ENCODE measurements at places on chromosomes 7 and 10. TPM values are rescaled to one million over a fixed set of nuclear protein-coding genes. Genes with fewer than 3 reads are reported as not detected.
A peak's percentile ranks its signal among the peaks of the same experiment; 100 is the strongest.

- DNase-seq = no peak
- H3K4me1 ChIP-seq = no peaks in the 10 kb centered on the region
Measured at GRCh38 chr7:30091491-30091912, 43.3 kb upstream of the MTURN start.

DNA sequence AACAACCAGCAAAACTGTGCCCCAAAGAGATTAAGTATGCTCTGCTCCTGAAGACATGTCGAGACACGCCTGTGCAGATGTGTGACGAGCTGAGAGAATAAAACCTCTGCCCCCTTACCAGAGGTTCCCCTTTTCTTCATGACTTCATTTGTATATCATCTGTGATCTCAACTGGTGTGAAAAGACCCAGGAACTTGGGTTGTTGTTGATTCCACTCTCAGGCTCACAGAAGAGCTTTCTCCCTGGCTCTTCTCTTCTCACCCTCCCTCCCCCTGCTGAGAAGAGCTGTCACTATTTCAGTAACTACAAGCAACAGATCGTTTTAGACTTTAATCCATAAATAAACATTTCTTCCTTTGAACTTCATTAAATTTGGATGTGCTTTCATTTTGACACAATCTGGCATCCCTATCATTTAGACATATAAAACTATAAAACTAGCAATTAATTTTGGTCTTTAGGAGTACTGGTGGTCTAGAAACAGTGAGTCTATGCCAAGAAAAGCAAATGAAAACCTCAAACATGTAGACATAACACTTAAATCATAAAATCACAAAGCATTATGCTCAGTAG, 179.3 kb upstream of the FZD8 start:
- no peak overlapping the region for H3K27ac ChIP-seq
- H3K36me3 ChIP-seq = no peaks in the 10 kb centered on the region

The ATG9B gene
- 0.98 TPM for total RNA-seq

- no peak overlapping the region for H3K27ac ChIP-seq
- no peaks in the 10 kb centered on the region for H3K4me1 ChIP-seq
- no peak overlapping the region for H3K4me3 ChIP-seq
- no peaks in the 10 kb centered on the region for H3K27me3 ChIP-seq
Measured at GRCh38 chr7:15430911-15431310, 130.9 kb downstream of the AGMO start.

- no peak overlapping the region for H3K27ac ChIP-seq
- no peaks in the 10 kb centered on the region for H3K36me3 ChIP-seq
- H3K27me3 ChIP-seq = no peaks in the 10 kb centered on the region
- DNase-seq = no peak
- H3K4me1 ChIP-seq = peaks cover 6% of the 10 kb centered on the region
- H3K4me3 ChIP-seq = no peak overlapping the region
Measured at GRCh38 chr10:104291439-104291951, 22.5 kb downstream of the GSTO2 start.

The WASL gene
- total RNA-seq = 29.6 TPM

GRCh38 chr10:70367195-70367796, 15.1 kb downstream of the LRRC20 start:
- 0 out of 2 replicates have a peak overlapping the region, but pooled peaks have one; percentile 1 for H3K27ac ChIP-seq
- H3K4me1 ChIP-seq = peaks cover 19% of the 10 kb centered on the region
- H3K27me3 ChIP-seq = no peaks in the 10 kb centered on the region
- no peak for DNase-seq

The CCNY gene
- 51.9 TPM for total RNA-seq

DNA sequence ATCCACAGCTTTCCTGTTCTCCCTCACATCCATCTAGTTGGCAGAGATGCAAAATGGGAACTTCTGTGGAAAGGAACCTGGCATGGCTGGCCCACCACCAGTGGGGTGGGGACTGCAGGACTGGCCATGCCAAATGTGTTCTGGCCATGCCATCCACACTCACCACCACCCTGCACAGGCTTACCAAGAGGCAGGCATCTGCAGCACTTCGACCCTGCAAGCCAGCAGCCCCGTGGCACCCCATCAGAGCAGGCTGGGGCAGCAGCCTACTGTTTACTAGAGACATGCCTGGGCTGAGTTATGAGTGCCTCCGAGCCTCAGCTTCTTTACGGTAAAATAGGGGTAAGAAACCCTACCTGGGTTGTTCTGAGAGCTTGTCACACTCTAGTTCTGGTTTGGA, 313.1 kb downstream of the PLXNA4 start:
- H3K36me3 ChIP-seq = no peaks in the 10 kb centered on the region
- no peak overlapping the region for H3K4me3 ChIP-seq
- no peak overlapping the region for H3K27ac ChIP-seq
- H3K4me1 ChIP-seq = no peaks in the 10 kb centered on the region
- H3K27me3 ChIP-seq = peaks cover 3% of the 10 kb centered on the region

DNA sequence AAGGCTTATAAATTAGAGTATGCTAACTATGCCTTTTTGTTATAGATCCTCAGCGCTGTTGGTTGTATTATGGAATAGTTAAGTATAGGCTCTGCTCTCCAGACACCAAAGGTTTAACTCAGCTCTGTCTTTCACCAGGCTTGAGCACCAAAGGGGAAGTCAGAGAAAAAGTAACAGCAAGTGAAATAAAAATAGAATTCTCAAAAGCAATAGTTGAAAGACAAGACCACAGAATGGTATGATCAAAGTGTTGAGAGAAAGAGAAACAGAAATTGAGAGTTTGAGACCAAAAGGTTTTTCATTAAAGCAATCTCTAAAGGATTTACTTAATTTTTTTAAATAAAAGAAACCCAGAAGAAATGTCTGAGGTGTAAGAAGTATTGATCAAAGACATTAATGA, 529.8 kb upstream of the C7orf33 start:
- H3K36me3 ChIP-seq = no peaks in the 10 kb centered on the region
- H3K4me3 ChIP-seq = no peak overlapping the region
- no peak overlapping the region for H3K27ac ChIP-seq
- no peaks in the 10 kb centered on the region for H3K27me3 ChIP-seq
- DNase-seq = no peak
- H3K4me1 ChIP-seq = no peaks in the 10 kb centered on the region

The NUP42 gene
- total RNA-seq = 30.3 TPM

DNA sequence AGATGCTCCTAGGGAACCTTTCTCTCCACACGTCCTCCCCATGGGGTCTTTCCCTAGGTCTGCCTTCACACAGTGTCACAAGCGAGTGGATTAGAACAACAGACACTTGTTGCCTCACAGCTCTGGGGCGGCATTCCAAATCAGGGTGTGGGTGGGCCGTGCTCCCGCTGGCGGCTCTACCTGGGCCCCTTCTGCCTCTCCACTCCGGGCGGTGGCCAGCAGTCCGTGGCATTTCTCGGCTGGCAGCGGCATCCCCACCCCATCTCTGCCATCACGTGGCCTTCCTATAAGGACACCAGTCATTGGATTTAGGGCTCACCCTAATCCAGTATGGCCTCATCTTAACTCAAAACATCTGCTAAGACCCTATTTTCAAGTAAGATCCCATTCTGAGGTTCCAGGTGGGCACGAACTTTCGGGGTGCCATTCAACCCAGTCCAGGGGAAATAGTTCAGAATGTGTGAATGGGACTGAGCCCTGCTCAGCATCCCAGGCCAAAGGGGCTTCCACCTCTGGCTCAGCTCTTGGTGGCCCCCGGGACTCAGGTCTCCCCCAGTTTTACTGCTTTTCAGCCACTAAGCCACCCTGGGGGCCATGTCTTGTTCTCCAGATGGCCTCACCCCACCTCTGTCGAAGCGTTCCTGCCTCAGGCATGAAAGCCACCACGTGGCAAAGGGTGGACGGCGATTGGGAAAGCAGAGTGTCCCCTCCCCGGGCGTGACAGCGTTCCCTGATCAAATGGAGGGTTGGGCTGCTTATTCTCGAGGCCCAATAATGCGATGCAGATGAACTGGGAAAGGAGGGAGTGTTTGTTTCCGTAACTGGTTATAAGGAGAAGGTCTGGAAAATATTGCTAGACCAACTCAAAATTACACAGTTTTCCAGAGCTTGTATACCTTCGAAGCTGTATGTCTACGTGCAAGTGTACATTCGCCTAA, 350.0 kb downstream of the GLRX3 start:
- H3K36me3 ChIP-seq = no peaks in the 10 kb centered on the region
- no peak overlapping the region for H3K4me3 ChIP-seq
- no peak overlapping the region for H3K27ac ChIP-seq

- H3K4me3 ChIP-seq = no peak overlapping the region
- H3K4me1 ChIP-seq = no peaks in the 10 kb centered on the region
- H3K27me3 ChIP-seq = peaks cover 32% of the 10 kb centered on the region
- no peak overlapping the region for H3K27ac ChIP-seq
Measured at GRCh38 chr7:148397985-148398384, 192.6 kb upstream of the C7orf33 start.

The OR2A42 gene
- not detected for total RNA-seq

DNA sequence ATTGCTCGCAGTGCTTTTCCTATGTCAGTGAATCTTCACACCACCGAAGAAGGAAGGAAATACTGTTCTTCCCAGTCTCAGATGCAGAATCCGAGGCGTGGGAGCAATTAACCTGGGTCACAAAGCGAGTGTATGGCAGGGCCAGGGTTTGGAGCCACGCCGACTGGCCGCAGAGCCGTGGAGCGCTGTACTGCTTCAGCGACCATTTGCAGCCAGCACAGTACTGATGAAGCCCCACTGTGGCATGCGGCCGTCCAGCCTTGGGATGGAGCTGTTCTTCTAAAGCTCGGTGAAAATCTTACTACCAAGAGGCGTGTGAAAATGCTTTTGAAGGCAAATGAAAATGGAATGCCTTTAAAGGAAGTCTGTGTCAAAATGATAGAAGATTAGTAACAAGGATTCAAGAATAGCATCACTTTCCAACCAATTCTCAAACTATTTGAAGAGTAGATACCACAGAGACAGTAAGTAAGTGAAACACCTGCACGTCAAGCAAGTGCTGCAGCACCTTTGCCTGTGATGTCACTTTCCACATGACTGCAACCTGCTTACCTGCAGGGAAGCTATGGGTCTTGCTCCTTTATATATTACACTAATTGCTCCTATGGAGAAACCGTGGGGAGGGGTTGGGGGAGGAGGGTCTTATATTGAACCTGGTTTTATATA, 4.9 kb downstream of the PPP2R2D start:
- DNase-seq = no peak
- H3K4me1 ChIP-seq = peaks cover 45% of the 10 kb centered on the region
- H3K36me3 ChIP-seq = no peaks in the 10 kb centered on the region
- no peak overlapping the region for H3K4me3 ChIP-seq
- no peak overlapping the region for H3K27ac ChIP-seq

DNA sequence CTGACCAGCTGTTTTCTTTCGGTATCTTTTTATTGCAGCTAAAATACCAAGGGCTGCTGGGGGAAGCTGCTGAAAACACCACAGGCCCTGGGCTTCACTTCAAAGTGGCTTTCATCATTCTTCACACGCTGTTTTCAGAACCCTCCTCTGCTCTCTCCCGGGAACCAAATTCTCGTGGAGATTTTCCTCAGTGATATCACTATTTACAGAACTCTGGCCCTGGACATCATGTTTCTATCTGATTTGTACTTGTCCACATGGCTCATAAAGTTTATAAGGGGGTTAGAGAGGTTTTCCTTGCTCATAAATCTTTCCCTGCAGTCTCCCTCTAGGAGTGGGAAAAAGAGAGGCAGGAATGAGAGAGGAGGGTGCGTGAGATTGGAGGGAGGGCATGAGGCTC, 177.4 kb upstream of the NPVF start:
- H3K27ac ChIP-seq = no peak overlapping the region
- no peak overlapping the region for H3K4me3 ChIP-seq
- no peak for DNase-seq
- H3K27me3 ChIP-seq = peaks cover 4% of the 10 kb centered on the region
- H3K36me3 ChIP-seq = no peaks in the 10 kb centered on the region

The TMEM236 gene
- total RNA-seq = 0.05 TPM

The HUS1 gene
- total RNA-seq = 72.7 TPM

- no peaks in the 10 kb centered on the region for H3K27me3 ChIP-seq
- H3K4me3 ChIP-seq = no peak overlapping the region
- H3K27ac ChIP-seq = no peak overlapping the region
Measured at GRCh38 chr7:98733036-98733435, 116.0 kb downstream of the NPTX2 start.

DNA sequence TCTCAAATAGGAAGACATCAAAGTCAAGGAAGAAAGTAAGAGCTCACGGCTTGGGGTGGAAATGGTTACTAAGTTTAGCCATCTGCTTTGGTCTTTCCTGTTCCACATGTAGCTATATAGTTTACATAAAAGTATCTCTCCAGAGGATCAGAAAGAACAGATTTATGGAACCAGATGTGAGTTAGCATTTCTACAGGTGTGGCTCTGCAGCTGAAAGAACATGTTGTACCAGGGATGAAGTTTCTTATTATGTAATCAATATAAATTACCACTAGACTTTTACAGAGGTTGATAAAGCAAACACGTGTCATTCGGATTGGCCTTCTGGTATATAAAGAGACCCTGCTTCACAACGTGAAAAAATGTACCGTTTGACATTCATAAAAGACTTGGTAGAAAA, 19.9 kb downstream of the CALD1 start:
- H3K4me3 ChIP-seq = no peak overlapping the region
- DNase-seq = no peak
- H3K27me3 ChIP-seq = no peaks in the 10 kb centered on the region
- no peak overlapping the region for H3K27ac ChIP-seq
- H3K4me1 ChIP-seq = no peaks in the 10 kb centered on the region
- H3K36me3 ChIP-seq = no peaks in the 10 kb centered on the region

GRCh38 chr10:13698217-13698616, 111.5 kb downstream of the PRPF18 start:
- no peak overlapping the region for H3K4me3 ChIP-seq
- H3K27me3 ChIP-seq = no peaks in the 10 kb centered on the region
- no peak for DNase-seq
- H3K36me3 ChIP-seq = no peaks in the 10 kb centered on the region
- H3K4me1 ChIP-seq = no peaks in the 10 kb centered on the region
- H3K27ac ChIP-seq = no peak overlapping the region

- no peak overlapping the region for H3K27ac ChIP-seq
- no peaks in the 10 kb centered on the region for H3K4me1 ChIP-seq
- DNase-seq = no peak
- H3K27me3 ChIP-seq = peaks cover 11% of the 10 kb centered on the region
- no peak overlapping the region for H3K4me3 ChIP-seq
- H3K36me3 ChIP-seq = no peaks in the 10 kb centered on the region
Measured at GRCh38 chr10:79360499-79361342, 13.5 kb downstream of the PPIF start.

GRCh38 chr7:124460056-124460450, 305.5 kb downstream of the GPR37 start:
- DNase-seq = no peak
- H3K27me3 ChIP-seq = no peaks in the 10 kb centered on the region
- no peak overlapping the region for H3K4me3 ChIP-seq
- no peaks in the 10 kb centered on the region for H3K36me3 ChIP-seq

GRCh38 chr10:21976739-21977138, 26.8 kb downstream of the DNAJC1 start:
- H3K4me1 ChIP-seq = no peaks in the 10 kb centered on the region
- no peak overlapping the region for H3K27ac ChIP-seq
- DNase-seq = no peak
- no peaks in the 10 kb centered on the region for H3K36me3 ChIP-seq
- H3K4me3 ChIP-seq = no peak overlapping the region

- H3K4me3 ChIP-seq = no peak overlapping the region
- H3K4me1 ChIP-seq = peaks cover 9% of the 10 kb centered on the region
- no peaks in the 10 kb centered on the region for H3K27me3 ChIP-seq
- H3K27ac ChIP-seq = no peak overlapping the region
- no peaks in the 10 kb centered on the region for H3K36me3 ChIP-seq
Measured at GRCh38 chr10:84335516-84335915, 7.1 kb downstream of the CCSER2 start.

The PPP1R17 gene
- total RNA-seq = not detected

GRCh38 chr10:79066411-79067240, 2.1 kb upstream of the ZMIZ1 start:
- H3K4me1 ChIP-seq = peaks cover 17% of the 10 kb centered on the region
- no peaks in the 10 kb centered on the region for H3K36me3 ChIP-seq
- H3K4me3 ChIP-seq = peak overlapping the region; percentile 88
- peak overlapping the region; percentile 57 for H3K27ac ChIP-seq
- H3K27me3 ChIP-seq = no peaks in the 10 kb centered on the region
- no peak for DNase-seq
